ENCODE measurements at places on chromosomes 4 and X.
A peak's percentile ranks its signal among the peaks of the same experiment; 100 is the strongest.

- DNase-seq, result no peak
Observed at GRCh38 chr4:182819751-182820150, 97.4 kb downstream of the DCTD start.

- DNase-seq, result no peak
Observed at GRCh38 chr4:15361529-15361928, 66.3 kb upstream of the C1QTNF7 start.

GRCh38 chrX:13059637-13060499 lies 15.4 kb upstream of the FAM9C start:
- DNase-seq, result no peak

GRCh38 chrX:19017271-19017670 lies 33.4 kb upstream of the PHKA2 start:
- no peak for DNase-seq

GRCh38 chr4:94758700-94759399 lies 1.1 kb downstream of the BMPR1B start:
- DNase-seq, result no peak

DNA sequence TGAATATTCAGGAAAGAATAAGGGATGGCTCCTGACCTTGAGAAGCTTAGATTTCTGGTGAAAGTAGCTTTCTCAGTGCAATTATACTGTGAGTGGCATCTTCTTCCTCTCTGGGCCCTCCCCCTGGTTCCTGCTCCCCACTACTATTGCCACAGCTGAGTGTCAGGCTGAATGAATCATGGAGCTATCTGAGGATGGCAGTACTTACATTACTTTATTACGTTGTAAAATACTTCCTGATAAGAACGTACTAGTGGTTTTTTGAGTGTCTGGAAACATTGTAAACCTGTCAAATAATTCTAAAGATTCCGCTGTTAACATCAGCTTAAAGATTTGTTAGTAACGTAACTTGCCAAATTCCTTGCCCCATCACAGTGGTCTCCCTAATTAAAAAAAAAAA lies 36.2 kb downstream of the ARHGAP10 start:
- no peak for DNase-seq

DNA sequence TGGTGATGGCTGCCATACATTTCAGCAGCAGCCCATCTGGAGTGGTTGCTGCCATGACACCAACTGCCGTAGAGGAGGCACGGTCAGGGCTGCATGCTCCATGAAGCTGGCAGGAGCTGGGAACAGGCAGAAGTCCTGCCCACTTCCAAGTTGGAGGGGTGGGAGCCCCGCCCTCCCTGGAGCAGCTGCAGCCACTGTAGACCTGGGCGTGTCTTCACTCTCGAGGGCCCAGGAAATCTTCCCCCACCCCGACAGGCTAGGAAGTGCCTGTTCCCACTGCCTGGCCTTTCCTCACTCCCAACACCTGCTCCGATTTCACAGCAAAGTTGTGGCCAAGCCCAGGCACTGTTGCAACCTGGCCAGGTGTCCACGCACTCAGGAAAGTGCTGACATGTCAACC lies 42.3 kb downstream of the NALF2 start:
- no peak for DNase-seq

DNA sequence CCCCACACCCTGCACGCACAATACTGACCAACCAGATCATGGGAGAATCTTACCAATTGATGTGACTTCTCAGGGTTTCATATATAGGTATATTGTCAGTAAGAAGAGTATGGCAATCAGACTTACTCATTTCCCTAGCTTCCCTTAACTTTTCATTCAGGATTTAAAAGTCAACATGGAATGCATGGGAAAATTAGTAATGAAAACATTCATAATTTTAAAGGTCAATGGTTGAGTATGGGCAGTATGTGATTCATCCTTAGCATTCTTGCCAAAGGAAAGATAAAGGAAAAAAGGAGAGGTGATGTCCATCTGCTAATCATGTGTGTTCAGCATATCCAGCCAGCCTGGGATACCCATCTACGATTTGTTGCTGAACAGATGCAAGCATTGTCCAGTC lies 4.0 kb downstream of the DIPK2B start:
- DNase-seq, result no peak

- DNase-seq, result no peak
Observed at GRCh38 chr4:165667969-165668368, 205.1 kb upstream of the TLL1 start.

GRCh38 chrX:11739776-11740175 lies 18.3 kb upstream of the MSL3 start:
- no peak for DNase-seq

DNA sequence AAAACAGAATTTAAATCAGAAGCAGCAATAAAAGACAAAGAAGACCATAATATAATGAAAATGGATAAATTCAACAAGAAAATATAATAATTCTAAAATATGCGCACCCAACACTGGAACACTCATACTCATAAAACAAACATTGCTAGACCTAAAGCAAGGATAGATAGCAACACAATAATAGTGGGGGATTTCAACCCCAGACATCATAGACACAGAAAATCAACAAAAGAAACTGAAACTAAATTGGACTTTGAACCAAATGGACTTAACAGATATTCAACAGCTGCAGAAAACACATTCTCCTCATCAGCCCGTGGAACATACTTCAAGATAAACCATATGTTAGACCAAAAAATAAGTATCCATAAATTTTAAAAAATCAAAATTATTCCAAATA lies 1552.6 kb downstream of the C4orf33 start:
- DNase-seq, result no peak

- DNase-seq, result no peak
Observed at GRCh38 chr4:99324361-99324760, 3.2 kb upstream of the ADH1B start.

- peak; percentile 29 for DNase-seq
Observed at GRCh38 chr4:4386296-4386735, 586 bp upstream of the NSG1 start.

GRCh38 chr4:89101256-89102161 lies 9.8 kb upstream of the TIGD2 start:
- DNase-seq, result no peak

- DNase-seq, result no peak
Observed at GRCh38 chrX:28491941-28492340, 95.3 kb upstream of the IL1RAPL1 start.

DNA sequence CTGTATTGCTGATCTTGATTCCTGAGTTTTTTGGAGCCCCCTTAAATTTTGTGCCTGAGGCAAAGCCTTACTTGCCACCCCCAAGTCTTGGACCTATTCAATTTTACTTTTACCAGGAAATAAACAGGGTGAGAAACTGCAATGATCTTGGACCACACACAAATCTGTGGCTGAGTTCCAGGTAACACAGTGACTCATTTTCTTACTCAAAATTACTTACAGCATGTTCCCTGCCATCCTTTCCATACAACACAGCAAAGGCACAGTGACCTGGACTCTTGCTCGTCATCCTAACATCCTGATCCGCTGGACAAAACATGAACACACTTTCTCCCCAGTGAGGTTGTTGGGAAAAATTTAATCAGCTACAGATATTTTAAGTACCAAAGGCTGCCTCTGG lies 60.7 kb upstream of the S100G start:
- DNase-seq, result no peak

- DNase-seq, result no peak
Observed at GRCh38 chrX:77060572-77060971, 386.6 kb upstream of the FGF16 start.

GRCh38 chr4:38703635-38704034 lies 39.6 kb downstream of the KLF3 start:
- DNase-seq, result no peak

DNA sequence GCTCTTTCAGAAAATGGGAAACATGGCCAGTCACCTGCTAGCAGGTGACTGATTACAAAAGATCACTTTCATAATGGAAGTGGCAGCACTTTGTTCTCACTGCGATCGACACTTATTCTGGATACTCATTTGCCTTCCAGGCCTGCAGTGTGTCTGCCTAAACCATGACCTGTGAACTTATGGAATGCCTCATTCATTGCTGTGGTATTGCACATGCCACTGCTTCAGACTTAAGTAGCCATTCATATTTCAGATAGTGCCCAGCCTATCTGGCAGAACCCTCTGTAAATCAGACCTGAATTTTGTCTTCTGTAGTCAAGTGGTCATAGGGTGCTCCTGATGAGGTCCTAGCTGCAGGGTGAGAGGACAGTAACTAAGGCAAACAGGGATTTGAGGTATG lies 23.3 kb upstream of the MGST2 start:
- no peak for DNase-seq

- DNase-seq, result no peak
Observed at GRCh38 chr4:160142579-160142978, 1039.7 kb downstream of the RAPGEF2 start.

DNA sequence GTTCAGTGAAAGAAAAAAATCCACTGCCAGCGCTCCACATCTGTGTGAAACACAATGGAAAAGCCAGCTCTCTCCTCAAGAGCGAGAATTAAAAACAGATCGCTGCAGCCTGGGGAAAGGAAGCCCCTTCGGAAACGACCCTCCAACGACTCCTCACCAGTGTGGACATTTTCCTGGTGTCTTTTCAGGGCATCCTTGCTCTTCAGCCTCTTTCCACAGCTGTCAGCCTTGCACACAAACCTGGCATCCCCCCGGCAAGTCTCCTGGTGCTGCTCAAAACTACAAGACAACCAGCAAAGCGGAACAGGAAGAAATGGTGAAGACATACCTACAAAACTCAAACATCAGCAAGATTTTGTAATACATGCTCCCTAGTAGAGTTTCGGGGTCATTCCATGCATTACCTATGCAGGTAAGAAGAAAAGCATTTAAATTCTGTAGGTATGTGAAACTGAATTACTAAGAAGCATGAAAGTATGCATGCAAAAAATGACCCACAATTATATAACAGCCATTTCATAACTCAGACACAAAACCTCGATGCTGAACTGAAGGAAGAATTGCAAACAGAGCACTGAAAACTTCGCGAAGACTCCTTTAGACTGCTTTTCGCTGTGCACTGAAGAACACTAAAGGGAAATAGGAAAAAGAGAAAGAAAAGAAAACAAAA lies 106.1 kb downstream of the PRDM5 start:
- DNase-seq, result no peak

DNA sequence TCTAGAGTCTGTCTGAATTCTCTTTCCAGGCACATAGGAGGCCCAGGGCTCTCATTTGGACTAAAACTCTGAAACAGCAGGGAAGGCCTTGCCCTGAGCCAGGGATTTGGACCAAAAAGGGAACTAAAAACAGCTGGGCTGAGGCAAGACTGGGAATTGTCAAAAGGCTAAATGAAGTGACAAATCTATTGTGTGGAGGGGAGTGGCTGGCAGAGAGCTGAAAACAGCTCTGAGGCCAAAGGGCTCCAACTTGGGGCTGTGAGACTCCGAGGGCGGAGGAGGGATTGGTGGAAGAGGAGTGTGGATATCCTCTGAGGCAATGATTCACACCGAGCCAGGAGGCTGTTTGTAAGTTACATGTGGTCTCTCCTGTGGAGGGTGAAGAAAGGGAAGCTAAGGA lies 63.2 kb downstream of the PHEX start:
- DNase-seq, result no peak

GRCh38 chr4:94571298-94571697 lies 119.6 kb downstream of the PDLIM5 start:
- DNase-seq, result no peak

GRCh38 chrX:22012931-22013330 lies 19.2 kb upstream of the PHEX start:
- DNase-seq, result no peak

DNA sequence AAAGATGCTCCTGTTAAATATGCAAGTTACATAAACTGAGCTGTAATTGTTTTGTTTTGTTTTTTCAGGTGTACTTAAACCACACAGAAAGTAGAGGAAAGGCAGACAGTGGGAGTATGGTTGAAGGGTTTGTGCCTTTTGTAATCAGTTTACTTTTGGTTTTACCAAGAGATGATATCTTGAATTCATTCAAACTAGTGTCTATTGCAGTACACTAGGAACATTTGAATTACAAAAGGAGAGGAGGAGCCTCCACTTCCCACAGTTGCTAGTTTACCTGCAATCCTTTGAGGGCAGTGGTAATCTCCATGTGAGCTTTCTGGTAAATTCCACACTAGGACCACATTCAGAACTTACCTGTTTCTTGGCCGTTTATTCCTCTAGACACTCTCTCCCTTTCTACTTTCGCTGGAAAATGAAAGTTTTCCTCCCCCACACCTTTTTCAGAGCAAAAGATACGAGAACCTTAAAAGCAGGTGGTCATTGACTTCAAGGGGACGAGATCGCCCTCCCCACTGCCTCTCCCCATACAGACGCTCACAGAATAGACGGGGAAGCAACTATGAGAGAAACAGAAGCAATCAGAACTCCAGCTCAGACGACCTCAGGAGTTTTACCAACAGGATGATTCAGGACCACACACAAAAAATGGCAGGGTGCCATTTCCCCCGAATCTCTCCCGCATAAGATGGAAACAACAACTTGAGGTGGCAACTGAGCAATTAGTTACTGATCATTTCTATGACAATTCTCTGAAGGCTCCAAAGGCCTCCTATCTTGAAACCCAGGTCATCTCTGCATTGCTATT lies 3.3 kb downstream of the RBM47 start:
- no peak for DNase-seq

- no peak for DNase-seq
Observed at GRCh38 chr4:15665753-15666365, 10.7 kb upstream of the FBXL5 start.

DNA sequence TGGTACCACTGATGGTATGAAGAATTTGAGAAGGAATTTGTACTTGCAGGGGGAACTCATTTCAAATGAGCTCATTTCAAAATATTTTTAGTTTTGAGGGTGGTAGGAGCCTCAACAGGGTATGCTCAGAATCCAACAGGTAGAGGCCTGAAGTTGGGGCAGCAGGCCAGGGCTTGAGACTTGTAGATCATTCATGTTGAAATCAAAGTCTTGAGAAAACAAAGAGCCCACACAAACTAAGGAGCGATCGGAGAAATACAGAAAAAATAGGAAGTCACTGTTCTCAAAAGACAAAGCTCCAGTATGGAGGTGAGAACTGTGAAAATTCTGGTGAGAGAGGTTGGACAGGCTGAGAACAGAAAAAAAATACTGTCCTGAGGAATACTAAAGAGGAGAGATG lies 979 bp upstream of the SLC9A6 start:
- no peak for DNase-seq

GRCh38 chr4:86946868-86947500 lies 12.2 kb downstream of the AFF1 start:
- no peak for DNase-seq

- no peak for DNase-seq
Observed at GRCh38 chr4:24024157-24024556, 134.3 kb upstream of the PPARGC1A start.

DNA sequence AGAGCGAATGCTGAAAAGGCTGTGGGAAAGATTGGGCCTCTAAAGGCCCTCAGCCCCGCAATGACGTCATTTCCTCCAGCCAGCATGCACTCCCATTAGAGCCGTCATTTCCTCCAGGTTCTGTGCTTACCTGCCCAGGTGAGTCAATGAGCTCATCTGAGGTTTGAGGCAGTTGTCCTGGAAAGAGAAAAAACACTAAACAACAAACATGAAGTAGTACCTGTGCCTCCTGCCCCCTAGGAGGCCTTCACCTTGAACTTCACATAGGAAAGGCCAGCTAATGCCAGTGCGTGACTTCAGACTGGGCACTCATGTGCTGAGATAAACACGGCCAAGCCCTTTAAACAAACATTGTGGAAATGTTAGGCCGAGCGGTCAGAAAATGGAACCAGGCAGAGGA lies 55.9 kb downstream of the FHDC1 start:
- DNase-seq, result no peak

GRCh38 chr4:98653890-98654867 lies 4.2 kb downstream of the TSPAN5 start:
- no peak for DNase-seq

- no peak for DNase-seq
Observed at GRCh38 chr4:169342906-169343564, 72.3 kb upstream of the SH3RF1 start.

- no peak for DNase-seq
Observed at GRCh38 chr4:183554878-183555585, 50.2 kb downstream of the ING2 start.

GRCh38 chr4:5220028-5220427 lies 168.7 kb downstream of the STK32B start:
- no peak for DNase-seq
